ENCODE measurements at places on chromosomes 6 and 20.

GRCh38 chr20:38242848-38243708, 17.5 kb downstream of the KIAA1755 start:
- DNase-seq: no peak

GRCh38 chr6:85516168-85516567, 66.3 kb downstream of the NT5E start:
- no peak for DNase-seq

- no peak for DNase-seq
These were observed 146.2 kb downstream of the FAM83B start for GRCh38 chr6:54992789-54993188.

DNA sequence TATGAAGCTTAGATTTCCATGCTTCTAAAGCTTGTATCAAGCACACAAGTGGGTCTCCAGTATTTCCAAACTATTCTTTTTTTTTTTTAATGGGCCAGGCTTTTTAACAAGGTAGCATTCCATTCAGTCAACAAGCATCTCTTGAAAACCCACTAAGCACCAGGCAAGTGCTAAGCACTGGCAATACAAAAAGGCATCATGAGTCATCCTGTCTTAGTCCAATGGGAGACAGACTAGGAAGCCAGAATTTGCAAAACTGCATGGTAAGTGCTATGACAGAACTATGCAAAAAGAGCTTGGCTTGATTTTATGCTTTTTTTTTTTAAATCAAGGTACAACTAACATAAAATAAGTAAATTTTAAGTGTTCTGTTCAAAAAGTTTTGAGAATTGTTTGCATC, 109.3 kb upstream of the DST start:
- no peak for DNase-seq

GRCh38 chr6:39724787-39725631, at the start of gene KIF6:
Gene KIF6 (minus strand): TSS chr6:39725408. CDS start chr6:39725310, 98 bp downstream.
- DNase-seq: peak; percentile 90

GRCh38 chr20:60057123-60057865, 99.1 kb downstream of the CDH26 start:
- peak; percentile 85 for DNase-seq

- DNase-seq: no peak
These were observed 235.2 kb downstream of the ALDH8A1 start for GRCh38 chr6:134714679-134715078.

GRCh38 chr6:147170269-147170668, 33.9 kb upstream of the STXBP5 start:
- no peak for DNase-seq

- DNase-seq: peak; percentile 18
These were observed 19.2 kb upstream of the GLP1R start for GRCh38 chr6:39029156-39030011.
